Tibial artery (tissue), 4 donors: ENCODE measurements at places on chromosomes 2 and 18.

GRCh38 chr2:114728372-114728771 lies 285.9 kb downstream of the DPP10 start:
- no peak overlapping the region for H3K4me3 ChIP-seq
- no peak for DNase-seq
- H3K27ac ChIP-seq, result no peak overlapping the region

DNA sequence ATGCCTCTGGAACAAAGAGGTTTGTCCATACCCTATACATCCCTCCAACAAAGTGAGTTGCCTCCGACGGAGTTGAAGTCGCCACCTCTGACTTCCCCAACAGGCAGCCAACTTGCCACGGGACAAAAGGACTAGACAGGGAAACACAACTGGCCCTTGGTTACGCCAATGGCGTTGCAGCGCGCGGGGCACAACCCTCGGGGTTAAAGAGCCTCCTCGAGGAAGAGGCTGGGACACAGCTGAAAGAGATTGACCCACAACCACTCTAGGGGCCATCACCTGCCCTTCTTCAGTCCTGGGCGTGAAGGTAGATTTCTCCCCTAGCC lies 545 bp downstream of the GTF3C2 start:
- DNase-seq, result peak; percentile 53
- H3K36me3 ChIP-seq, result no peaks in the 10 kb centered on the region
- H3K27ac ChIP-seq, result peak overlapping the region; percentile 86
- H3K4me3 ChIP-seq, result peak overlapping the region; percentile 96
- H3K4me1 ChIP-seq, result no peaks in the 10 kb centered on the region

- H3K36me3 ChIP-seq, result no peaks in the 10 kb centered on the region
- H3K4me3 ChIP-seq, result no peak overlapping the region
- H3K27ac ChIP-seq, result no peak overlapping the region
- no peak for DNase-seq
These were observed 92.0 kb upstream of the MSH2 start for GRCh38 chr2:47310801-47311560.

DNA sequence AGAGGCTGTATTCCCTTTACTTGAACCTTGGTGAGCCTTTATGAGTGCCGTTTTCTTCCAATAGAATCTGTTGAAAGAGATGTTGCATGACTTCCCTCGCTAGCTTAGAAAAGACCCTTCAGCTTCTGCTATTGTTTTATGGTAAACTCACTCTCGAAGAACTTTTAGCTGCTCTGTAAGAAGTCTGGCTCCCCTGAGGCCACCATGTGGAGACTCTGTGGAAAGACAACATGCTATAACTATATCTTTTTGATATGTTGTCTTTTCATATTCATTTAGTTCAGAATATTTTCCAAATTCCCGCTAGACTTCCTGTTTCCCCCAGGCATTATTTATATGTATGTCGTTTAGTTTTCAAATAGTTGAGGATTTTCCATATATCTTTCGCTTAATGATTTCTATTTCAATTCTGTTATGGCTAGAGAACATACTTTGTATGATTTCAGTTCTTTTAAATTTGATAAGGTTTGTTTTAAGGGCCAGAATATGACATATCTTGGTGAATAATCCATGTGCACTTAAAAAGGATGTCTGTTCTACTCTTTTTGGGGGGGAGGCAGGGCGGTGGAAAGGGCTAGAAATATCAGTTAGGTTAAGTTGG lies 64.1 kb downstream of the PTPN4 start:
- no peak for DNase-seq
- no peaks in the 10 kb centered on the region for H3K36me3 ChIP-seq
- H3K4me3 ChIP-seq, result no peak overlapping the region
- H3K4me1 ChIP-seq, result no peaks in the 10 kb centered on the region
- no peak overlapping the region for H3K27ac ChIP-seq
- no peaks in the 10 kb centered on the region for H3K27me3 ChIP-seq

- H3K4me1 ChIP-seq, result no peaks in the 10 kb centered on the region
- no peak for DNase-seq
- H3K27ac ChIP-seq, result peak overlapping the region; percentile 57
- no peak overlapping the region for H3K4me3 ChIP-seq
- no peaks in the 10 kb centered on the region for H3K27me3 ChIP-seq
- H3K36me3 ChIP-seq, result no peaks in the 10 kb centered on the region
These were observed 161.4 kb downstream of the ZEB2 start for GRCh38 chr2:144358374-144358964.

GRCh38 chr2:106163948-106164545 lies 30.1 kb downstream of the UXS1 start:
- H3K4me3 ChIP-seq, result no peak overlapping the region
- DNase-seq, result no peak
- H3K4me1 ChIP-seq, result no peaks in the 10 kb centered on the region
- peaks cover 14% of the 10 kb centered on the region for H3K36me3 ChIP-seq

GRCh38 chr18:43651057-43651456 lies 373.8 kb upstream of the SYT4 start:
- H3K27me3 ChIP-seq, result no peaks in the 10 kb centered on the region
- no peak for DNase-seq
- H3K36me3 ChIP-seq, result no peaks in the 10 kb centered on the region
- H3K4me3 ChIP-seq, result no peak overlapping the region

- H3K27ac ChIP-seq, result no peak overlapping the region
- no peaks in the 10 kb centered on the region for H3K27me3 ChIP-seq
- H3K36me3 ChIP-seq, result no peaks in the 10 kb centered on the region
- H3K4me3 ChIP-seq, result no peak overlapping the region
These were observed 325.8 kb downstream of the DYSF start for GRCh38 chr2:71778936-71779773.

GRCh38 chr2:161042990-161043625 lies 117.1 kb upstream of the TANK start:
- no peaks in the 10 kb centered on the region for H3K4me1 ChIP-seq
- no peak overlapping the region for H3K27ac ChIP-seq
- no peaks in the 10 kb centered on the region for H3K27me3 ChIP-seq
- H3K4me3 ChIP-seq, result no peak overlapping the region

- no peaks in the 10 kb centered on the region for H3K4me1 ChIP-seq
- DNase-seq, result no peak
- H3K4me3 ChIP-seq, result no peak overlapping the region
- no peaks in the 10 kb centered on the region for H3K27me3 ChIP-seq
These were observed 1011.3 kb upstream of the CELF4 start for GRCh38 chr18:38576916-38577315.

GRCh38 chr2:71906357-71906973 lies 241.2 kb downstream of the CYP26B1 start:
- no peak overlapping the region for H3K27ac ChIP-seq
- DNase-seq, result peak; percentile 27

DNA sequence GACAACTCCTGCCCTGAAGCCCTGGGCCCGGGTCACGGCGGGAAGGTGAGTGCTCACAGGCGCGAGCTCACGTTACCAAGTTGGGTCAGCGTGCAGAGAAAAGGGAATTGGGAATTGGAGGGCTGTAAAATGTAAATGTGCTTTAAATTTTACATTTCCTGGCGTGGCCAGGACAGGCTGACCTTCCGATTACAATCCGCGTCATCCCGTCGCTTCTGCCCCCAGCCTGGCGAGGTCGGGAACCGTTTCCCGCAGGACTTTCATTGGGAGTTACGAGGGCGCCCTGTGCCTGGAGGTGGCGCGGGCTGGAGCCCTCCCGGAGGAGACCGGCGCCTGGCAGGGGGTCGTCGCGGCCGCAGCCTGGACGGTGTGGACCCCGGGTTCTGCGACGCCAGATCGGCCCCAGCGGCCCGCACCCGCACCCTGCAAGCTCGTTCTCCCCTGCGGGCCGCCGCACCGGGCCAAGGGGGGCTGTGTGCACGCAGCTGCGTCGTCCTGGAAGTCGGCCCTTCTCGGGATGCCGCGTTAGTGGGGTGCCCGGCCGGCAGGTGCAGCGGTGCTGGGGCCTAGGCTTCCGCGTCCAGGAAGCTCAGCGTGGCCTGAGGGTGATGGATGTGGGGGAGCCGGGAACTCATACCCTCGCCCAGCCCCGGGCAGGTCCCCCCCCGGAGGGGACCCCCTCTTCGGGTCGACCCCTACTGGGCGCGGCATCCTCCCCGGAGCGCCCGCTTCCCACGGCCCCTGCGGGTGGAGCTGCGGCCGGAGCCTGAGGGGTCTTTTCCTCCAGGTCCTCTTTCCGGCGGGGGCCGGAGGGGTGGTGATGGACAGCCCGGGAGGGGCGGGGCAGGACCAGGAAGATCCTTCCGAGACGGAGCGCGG lies 63.9 kb downstream of the LRRFIP1 start:
- H3K27me3 ChIP-seq, result no peaks in the 10 kb centered on the region
- peak overlapping the region; percentile 90 for H3K27ac ChIP-seq
- H3K4me1 ChIP-seq, result no peaks in the 10 kb centered on the region
- H3K36me3 ChIP-seq, result no peaks in the 10 kb centered on the region
- no peak for DNase-seq

DNA sequence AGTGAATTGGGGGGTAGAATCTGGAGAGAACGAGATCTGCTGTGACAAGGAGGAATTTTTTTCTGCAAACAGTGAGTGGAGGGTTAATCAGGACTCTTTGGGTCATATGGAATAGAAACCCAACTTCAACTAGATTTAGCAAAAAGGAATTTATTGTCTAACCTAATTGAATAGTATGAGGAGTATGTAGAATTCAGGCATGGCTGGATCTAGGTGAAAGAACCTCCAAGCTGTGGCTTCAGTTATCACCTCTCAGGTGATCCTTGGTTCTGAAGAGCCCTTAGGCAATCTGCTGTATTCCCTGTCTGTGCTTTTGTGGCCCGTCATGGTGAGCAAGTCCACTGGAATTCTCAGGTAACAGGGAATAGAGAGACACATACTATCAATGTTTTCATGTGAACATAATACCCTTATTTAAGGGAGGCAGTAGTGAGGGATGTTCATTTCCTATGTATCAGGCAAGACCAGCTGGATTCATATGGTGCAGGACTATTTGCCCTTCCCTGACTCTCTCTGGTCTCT lies 164.7 kb downstream of the ALPK2 start:
- no peak overlapping the region for H3K27ac ChIP-seq
- no peaks in the 10 kb centered on the region for H3K4me1 ChIP-seq
- H3K4me3 ChIP-seq, result no peak overlapping the region
- no peaks in the 10 kb centered on the region for H3K36me3 ChIP-seq
- no peak for DNase-seq

DNA sequence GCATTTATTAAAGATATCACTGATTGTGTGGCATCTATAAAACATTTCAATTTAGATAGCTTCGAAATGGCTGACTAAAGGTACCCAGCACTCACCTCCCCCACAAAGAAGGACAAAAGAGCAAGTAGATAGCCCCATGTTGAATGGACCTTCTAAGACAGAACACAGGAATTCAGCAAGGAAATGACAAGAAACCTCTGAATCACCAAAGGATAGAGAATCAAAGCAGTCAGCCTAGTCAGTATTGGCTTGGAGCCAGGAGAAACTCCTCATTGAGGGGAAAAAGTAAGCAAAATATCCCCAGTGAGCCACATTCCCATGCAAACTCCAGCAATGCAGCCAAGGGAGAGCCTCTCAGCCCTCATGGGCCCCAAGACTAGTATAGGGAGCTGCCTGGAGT lies 113.7 kb downstream of the BARD1 start:
- no peaks in the 10 kb centered on the region for H3K36me3 ChIP-seq
- H3K4me3 ChIP-seq, result no peak overlapping the region
- peaks cover 10% of the 10 kb centered on the region for H3K4me1 ChIP-seq
- H3K27ac ChIP-seq, result no peak overlapping the region

GRCh38 chr2:42876326-42876751 lies 84.0 kb upstream of the HAAO start:
- peak overlapping the region; percentile 87 for H3K27ac ChIP-seq
- no peaks in the 10 kb centered on the region for H3K36me3 ChIP-seq
- no peak for DNase-seq
- H3K27me3 ChIP-seq, result no peaks in the 10 kb centered on the region
- H3K4me1 ChIP-seq, result peaks cover 45% of the 10 kb centered on the region

- H3K4me1 ChIP-seq, result no peaks in the 10 kb centered on the region
- no peak overlapping the region for H3K27ac ChIP-seq
- H3K27me3 ChIP-seq, result no peaks in the 10 kb centered on the region
- no peaks in the 10 kb centered on the region for H3K36me3 ChIP-seq
- no peak overlapping the region for H3K4me3 ChIP-seq
These were observed 169.2 kb upstream of the APCDD1 start for GRCh38 chr18:10285283-10285640.

- H3K4me1 ChIP-seq, result peaks cover 33% of the 10 kb centered on the region
- peak overlapping the region; percentile 55 for H3K4me3 ChIP-seq
- no peaks in the 10 kb centered on the region for H3K36me3 ChIP-seq
- DNase-seq, result peak; percentile 89
- peak overlapping the region; percentile 75 for H3K27ac ChIP-seq
These were observed 123.9 kb downstream of the ZFP36L2 start for GRCh38 chr2:43102366-43103092.

DNA sequence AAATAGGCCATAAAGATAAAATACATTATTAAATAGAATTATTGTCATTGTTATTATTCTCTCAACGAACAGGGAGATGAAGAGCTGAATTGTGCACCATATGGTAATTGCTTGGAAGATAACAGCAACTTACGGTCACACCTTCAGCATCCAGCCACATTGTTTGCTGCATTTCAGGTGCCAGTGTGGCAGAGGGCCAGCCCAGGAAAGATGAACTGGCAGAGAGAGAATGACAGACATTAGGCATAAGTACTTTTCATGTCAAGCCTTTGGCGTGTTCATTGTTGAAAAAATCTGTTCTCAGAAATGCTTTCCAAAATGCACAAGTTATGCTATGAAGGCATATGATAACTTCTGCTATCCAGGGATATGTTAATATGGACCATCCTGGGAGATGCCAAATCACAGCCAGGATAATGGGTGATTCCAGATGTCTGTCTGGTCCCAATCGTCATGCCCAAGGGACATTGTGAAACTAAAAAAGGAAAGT lies 748.6 kb upstream of the PIK3C3 start:
- no peak overlapping the region for H3K4me3 ChIP-seq
- no peaks in the 10 kb centered on the region for H3K36me3 ChIP-seq
- no peak overlapping the region for H3K27ac ChIP-seq
- no peaks in the 10 kb centered on the region for H3K27me3 ChIP-seq
- DNase-seq, result no peak
- H3K4me1 ChIP-seq, result no peaks in the 10 kb centered on the region

- H3K36me3 ChIP-seq, result no peaks in the 10 kb centered on the region
- peak within 1 kb of the TSS; percentile 47 for H3K4me3 ChIP-seq
- H3K27me3 ChIP-seq, result no peaks in the 10 kb centered on the region
- DNase-seq, result peak; percentile 51
These were observed at the start of gene SP5 for GRCh38 chr2:170715062-170715931. Gene SP5, plus strand, starts transcription at chr2:170715337. Its CDS starts 176 bp downstream, at chr2:170715513.

DNA sequence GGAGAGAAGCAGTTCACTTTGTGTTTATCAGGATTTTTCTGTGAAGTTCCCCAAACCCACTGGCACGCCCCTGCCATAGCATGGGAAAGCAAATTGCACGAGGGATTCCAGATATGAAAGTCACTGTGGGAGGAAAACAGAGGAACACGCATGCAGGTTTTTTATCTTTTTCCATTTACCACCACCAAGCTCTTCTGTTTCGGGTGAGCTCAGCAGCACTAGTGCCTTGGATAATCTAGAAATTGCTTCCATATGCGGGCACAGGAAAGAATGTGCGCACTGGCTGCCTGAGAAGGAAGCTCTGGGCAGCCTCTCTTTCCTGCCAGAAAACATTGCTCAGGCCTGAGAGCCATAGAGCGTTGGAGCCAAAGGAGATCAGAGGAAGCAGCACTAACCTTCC lies 65.9 kb upstream of the WIPF1 start:
- DNase-seq, result peak; percentile 47
- H3K4me3 ChIP-seq, result no peak overlapping the region
- H3K4me1 ChIP-seq, result peaks cover 50% of the 10 kb centered on the region
- H3K36me3 ChIP-seq, result no peaks in the 10 kb centered on the region
